Activated T-helper 1 cell treated with Interleukin-2 at 50 U/mL for 16 hours (primary cell): ENCODE measurements at places on chromosomes 7 and 10.

GRCh38 chr7:80622541-80622940 is 15.9 kb upstream of the CD36 start:
- DNase-seq, result no peak

DNA sequence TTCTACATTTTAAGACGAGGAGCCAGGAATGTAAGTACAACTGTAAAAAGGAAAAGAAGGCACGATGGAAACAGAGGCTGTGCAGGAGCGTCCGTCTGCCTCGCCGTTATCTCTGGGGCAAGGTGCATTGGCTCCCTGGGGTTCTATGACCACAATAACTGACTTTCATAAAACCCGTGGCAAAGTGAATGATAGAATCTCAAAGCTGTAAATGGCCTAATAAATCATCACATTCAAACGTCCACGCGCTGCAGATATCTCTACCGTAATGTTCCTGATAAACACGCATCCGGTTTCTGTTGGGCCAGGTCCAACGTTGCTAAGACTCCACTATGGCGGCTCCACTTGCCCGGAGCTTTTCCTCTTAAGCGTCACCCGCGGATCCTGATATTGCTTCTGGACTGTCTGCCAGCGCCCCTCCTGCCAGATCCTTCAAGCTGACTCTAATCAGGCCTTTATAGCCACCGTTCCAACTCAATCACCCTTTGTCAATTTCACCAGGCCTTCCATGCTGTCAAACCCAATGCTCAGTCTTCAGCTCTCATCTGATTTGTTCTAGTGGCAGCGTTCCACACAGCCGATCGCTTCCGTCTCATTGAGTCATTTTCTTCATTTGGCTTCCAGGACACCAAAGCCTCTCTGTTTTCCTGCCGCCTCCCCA is 265.6 kb upstream of the FOXK1 start:
- DNase-seq, result no peak

DNA sequence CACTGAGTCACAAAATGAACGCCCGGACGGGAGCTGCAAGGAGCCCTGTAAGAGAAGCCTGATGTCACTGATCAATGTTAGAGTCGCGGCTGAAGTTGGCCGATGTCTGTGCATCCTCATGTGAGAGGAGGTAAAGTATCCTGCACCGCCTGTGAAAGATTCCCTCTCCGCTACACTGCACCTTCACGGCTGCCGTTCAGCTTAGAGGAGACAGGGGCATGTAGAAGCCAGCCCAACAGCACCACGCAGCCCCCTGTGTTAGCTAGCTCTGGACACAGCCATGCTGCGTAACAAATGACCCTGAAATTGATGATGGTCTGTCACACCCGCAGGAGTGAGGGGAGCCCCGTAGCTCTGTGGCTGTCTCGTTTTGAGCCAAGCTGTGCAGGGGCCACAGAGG is 81.5 kb upstream of the DIP2C start:
- no peak for DNase-seq

DNA sequence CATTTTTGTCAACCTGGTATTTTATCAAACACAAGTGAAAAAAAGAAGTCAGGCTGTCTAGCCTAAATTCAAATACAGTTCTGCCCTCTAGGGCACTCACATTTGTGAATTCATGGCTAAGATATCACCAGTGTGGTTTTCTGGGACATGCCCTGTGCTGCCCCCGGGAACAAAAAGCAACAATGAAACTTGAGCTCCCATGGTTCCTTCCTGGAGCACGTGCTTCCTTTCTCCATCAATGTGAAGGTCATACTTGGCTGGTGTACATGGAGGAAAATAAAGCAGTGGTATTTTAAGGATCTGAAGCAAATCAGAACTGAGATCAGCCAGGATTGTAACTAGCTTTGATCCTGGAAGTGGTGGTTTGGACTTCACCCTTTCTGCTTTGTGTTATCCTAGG is 128.9 kb upstream of the FRMD4A start:
- no peak for DNase-seq
